AML-193 (cell line): ENCODE measurements at places on chromosomes 2 and 18.

DNA sequence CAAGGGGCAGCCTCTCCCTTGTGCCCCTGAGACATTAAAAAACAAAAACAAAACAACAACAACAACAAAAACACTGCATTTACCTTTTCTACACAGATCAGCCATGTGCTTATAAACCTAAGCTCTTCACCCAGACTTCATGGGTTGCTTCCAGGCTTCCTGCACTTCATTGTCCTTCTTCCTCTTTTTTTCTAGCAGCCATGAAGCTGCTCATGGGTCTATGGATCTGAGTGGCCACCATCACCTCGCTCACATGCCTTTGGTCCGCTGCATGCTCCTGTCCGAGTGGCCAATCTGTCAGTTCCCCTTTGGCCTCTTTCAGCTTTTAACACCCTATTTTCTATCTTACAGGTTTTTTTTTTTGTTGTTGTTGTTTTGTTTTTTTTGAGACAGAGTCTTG, 9.0 kb upstream of the TET3 start:
- peak; percentile 18 for DNase-seq

- DNase-seq, result no peak
Measured at GRCh38 chr2:236720974-236721540, 151.4 kb downstream of the ACKR3 start.

DNA sequence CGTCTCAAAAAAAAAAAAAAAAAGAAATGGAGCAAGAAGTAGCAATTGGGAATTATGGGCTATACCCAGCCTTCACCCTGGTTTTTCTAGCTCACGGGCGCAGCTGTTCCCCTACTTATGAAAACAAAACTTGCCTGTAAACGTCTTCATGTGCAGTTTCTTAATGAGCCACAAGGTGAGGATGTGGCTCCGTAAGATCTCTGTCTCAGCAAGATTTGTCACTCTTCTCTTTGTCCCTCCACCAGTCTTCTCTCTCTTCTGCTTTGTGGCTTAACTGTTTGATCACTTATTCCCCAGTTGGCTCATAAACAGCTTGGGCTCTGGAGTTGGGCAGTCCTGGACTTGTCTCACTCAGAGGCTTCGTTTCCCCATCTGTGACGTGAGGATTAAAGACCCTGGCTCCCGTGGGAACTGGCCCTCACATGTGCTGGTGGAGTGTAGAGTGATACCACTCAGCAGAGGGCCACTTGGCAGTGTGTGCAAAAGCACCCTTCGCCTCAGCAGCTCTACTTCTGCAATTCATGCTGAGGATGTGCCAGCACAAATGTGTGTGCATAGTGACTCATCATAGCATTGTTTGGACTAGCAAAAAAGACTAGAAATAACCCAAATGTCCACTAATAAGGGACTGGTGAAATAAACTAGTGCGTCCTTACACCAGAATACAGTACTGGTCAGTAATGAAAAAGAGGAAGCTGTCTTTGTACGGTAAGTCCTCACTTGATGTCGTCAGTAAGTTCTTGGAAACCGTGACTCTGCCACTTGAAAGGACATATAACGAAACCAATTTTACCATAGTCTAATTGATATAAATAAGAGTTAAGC, 8.7 kb downstream of the CEP68 start:
- DNase-seq, result peak; percentile 88

DNA sequence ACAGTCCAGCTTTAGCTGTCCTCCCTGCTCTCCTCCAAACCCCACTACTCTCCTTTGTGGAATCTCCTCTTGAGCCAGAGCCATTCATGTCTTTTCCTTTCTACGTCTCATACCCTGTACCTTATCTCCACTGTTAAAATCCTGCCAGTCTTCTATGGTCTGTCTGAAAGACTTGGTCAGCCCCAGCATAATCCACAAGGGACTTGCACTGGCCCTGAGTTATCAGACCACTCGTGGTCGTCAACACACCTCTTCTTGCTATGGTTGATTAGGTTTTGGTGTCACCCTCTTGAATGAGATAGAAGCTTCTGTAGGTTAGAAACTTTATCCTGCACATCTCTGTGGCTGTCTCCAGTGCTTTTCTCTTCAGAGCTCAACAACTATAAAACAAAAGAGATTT, 56.8 kb downstream of the MYO1B start:
- DNase-seq, result no peak

DNA sequence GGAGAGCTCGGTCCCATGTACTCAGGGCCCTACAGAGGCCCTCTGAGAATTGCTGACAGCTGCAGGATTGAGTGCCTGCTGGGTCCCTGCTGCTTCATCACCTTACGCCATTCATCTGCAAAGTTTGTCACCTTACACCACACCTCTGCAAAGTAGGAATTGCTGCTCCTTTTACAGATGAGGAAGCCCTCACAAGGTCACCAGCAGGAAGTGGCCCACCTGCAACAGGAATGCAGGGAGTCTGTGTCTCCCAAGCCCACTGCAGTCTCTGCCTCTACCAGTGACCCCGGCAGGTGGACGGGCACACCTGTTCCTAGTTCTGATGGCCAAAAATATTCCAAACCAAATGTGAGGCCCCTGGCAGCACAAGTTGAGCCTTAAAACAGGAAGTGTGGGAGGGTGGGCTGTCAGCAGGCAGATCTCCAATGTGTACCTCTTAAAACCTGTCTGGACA, 441.4 kb downstream of the NBAS start:
- no peak for DNase-seq

DNA sequence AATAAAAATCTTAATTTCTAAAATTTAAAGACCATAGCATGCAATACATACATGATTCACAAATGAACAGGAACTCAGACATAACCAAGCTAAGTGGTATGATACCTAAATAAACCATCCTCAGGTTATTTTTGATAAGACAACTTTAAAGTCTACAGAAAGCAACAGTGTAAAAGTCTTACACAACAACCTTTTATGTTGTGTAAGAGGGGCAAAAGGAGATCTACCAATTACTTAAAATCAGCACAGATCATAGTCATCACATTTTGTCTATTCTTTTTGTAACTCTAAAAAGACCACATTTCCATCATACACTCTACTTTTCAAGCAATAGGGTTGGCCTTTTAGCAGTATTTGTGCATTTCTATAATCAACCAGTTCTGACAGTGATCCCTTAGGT, 16.3 kb downstream of the SP3 start:
- peak; percentile 16 for DNase-seq
